ENCODE measurements at places on chromosomes 2 and 18.

DNA sequence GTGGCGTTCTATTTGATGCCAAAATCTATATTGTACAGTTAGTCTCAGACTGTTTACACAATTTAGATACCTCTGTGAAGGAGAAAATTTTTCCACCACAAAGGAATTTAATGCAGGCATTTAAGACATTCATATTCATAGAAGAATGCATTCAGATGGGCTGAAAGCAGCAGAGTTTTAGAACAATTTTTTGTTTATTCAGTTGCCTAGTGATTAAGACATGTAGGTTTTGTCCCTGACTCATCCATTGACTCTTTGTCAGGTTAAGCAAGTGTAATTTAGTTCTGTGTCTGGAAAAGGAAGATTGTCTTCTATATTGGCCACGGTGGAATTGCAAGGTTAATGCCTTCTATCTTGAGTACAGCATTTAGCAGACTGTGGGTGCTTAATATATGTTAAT is 515.0 kb downstream of the PARD3B start:
- DNase-seq: peak; percentile 84

DNA sequence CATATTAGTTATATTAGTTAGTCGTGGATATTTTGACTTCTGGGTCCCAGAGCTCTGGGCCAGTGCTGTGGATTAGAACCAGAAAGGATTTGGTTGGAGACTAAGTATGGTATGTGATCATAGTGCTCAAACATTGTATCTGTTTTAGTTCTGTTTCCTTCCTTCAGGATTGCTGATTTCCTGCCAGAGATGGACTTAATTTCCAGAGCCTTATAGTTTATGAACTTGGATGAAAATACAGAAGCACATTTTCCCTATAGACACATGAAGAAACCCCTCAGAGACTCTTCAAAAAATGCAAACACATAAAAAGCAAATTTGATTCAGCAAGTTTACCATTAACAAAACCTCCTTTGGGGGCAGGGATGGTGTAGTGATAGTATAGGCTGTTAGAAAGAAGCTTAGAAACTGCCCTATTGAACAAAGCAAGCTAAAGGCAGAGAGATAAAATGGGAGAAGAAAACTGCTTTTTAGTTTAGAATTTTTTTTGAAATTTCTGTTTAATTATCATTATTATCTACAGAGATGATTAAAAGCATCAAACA is 88.7 kb upstream of the EFEMP1 start:
- DNase-seq: no peak

DNA sequence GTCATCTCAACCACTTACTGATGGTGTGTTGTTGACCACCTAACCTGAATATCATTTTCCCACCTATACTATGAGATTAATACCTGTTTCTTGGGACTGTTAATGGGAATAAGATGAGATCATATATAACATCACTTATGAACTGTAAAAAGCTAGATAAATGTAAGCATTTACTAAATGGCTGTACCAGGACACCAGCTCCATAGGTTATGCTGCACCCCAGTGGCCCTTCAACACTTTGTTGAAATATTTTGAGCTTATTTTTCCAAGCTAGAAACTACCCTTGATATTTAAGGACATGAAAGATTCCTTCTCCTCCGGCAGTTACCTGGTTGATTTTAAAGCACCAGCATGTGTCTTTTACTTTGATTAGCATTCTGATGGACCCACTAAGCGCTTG is 138.0 kb upstream of the CDCA7 start:
- DNase-seq: no peak

DNA sequence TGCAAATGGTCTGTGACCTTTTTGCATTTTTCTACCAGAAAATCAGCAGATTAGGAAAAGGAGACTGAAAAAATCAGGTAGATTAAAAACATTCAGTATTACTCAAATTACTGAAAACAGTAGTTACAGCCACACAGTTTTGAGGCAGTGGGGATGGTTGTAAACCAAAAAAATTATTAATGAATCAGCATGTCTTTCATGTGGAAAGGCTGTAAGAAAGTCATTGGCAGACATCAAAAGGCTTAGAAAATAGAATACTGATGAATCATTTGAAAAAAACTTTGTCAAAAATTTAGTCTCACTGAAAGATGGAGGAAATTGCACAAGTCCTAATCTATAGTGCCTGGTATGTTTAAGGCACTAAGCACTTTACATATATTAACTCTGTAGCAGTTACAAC is 133.9 kb upstream of the GCFC2 start:
- DNase-seq: no peak

DNA sequence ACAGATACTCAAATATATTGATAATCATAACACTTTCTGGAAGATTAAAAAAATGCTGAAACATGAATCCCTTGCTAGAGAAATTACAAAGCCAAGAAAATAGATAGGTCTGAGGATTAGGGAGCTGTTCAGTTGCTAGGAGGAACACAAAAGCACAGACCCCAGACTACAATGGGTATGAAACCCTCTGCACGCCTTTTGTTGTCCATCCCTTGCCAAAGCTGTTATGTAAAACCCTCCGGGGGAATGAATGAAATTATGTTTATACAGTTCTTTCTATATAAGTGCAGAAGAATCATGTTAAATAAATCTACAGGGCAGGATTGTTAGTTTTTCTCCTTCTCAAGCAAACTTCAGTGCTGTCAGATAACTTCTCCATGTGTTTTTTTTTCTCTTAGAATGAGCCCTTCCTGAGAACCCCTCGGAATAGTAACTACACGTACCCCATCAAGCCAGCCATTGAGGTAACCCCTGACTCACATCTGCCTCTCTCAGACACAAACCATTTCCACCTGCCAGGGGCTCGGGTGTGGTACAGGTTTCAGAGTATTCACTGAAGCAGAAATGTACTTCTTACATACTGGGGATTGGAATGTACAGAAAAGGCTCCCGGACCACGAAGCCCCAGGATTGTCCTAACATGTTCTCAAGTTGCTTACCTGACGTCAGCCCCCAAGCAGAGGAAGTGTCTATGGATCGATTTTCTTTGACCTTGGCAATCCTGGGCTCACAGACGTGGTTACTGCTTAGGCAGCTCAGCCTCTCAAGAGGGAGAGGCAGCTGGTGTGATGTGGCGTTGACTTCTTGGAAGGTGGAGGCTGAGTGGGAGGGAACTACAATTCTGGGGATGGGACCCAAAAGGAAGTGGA is 118.0 kb downstream of the PLB1 start:
- no peak for DNase-seq

GRCh38 chr2:134727385-134727784 is 8.6 kb upstream of the TMEM163 start:
- no peak for DNase-seq

GRCh38 chr2:204886713-204887112 is 341.4 kb downstream of the PARD3B start:
- DNase-seq: no peak

GRCh38 chr2:47028846-47029560 is 113.4 kb upstream of the MCFD2 start:
- no peak for DNase-seq

DNA sequence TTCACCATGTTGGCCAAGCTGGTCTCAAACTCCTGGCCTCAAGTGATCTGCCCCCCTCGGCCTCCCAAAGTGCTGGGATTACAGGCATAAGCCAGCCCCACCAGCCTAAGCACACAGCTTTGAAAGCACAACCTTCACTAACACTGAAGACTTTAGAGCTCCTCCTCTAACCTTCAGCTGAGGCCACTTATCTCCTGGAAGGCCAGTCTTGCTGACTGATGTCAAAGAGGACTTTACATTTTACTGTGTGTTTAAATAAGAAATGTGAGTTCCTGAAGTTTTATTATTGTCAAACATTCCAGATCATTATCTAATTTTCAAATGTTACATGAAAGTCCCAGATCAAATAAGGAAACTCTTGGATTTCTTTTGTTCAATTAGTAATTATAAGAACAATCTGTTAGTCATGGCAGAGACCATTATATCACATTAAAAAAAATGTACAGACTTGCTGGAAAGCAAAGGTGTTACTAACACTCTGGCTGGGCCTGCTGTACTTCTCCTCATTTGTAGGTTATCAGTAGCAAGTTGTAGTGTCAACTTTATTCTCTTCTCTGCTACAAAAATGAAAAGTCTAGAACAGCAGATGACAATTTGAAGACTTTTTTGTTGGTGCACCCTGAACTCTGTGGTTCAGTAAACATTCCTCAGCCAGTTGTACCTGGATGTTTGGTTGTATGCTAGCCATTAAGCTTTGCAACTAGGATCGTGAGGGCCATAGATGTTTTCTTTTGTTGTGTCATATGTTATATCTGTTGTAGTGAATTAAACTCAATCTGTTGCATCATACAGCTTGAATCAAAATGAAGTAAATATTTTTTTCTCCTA is 80.0 kb downstream of the AOX1 start:
- no peak for DNase-seq

DNA sequence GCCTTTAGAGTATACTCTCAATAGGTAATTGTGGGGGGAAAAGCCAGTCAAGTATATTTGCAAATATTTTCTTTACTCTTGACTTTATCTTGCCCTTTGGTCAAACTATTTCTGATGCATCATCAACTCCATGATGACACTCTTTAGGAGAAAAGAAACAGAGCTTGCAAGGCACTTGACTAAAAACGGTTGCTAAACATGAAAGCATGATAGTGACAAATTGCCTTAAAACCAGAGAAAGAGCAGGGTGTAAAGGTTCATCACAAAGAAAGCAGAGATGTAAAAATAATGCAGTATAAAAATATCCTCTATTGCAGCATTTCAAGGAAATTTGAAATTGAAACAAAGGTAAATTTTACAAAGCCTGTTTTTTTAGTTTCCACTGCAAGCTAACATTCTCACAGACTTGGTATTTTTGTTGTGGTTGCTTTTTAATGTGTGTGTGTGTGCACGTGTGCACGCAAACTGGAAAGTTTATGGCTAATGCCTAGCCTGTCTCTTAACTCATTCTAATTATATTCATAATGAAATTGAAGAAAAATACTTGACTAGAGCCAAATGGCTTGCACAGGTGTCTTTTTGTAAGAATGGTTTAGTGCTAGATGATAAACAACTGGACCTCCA is 503.6 kb downstream of the ARHGAP15 start:
- DNase-seq: no peak

- no peak for DNase-seq
Measured at GRCh38 chr2:8614646-8615045, 67.2 kb upstream of the ID2 start.

DNA sequence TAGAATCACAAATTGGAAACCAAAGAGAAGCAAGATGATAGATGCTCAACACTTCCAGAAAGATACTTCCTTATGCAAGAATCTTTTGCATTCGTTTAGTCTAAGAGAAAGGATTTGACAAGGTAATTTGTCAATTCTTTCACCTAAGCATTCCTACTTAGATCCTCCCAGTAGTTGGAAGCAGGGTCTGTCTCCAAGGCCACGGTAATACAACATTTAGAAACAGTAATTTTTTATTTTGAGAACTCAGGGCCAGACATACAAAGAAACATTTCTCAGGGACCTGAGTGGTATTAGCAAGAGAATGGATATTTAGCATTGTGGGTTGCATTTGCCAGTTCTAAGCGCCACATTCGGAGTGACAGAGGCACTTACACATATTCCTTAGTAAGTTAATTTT is 68.6 kb downstream of the ACYP2 start:
- DNase-seq: no peak

GRCh38 chr2:217099561-217099960 is 239.7 kb upstream of the TNP1 start:
- DNase-seq: peak; percentile 48

GRCh38 chr2:212961255-212961654 is 190.2 kb downstream of the IKZF2 start:
- no peak for DNase-seq

DNA sequence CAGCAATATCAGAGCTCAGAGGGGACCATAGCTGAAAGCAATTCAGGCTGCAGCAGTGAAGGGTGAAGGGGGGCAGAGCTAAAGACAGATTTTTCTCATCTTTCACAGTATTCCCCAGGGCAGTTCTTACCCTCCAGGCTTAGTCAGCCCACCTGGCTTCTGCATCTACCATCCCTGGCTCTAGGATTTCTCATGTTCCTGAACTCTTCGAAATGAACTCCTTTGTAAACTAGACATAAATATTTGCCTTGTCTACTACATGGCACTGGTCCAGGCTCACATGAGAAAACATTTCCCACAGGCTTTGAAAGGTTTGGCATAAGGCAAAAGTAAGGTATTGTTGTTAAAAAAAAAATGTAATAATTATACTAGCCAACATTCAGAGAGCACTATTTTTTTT is 23.6 kb upstream of the NEB start:
- DNase-seq: no peak

- no peak for DNase-seq
Measured at GRCh38 chr2:232415736-232416520, 9.3 kb downstream of the ALPG start.

DNA sequence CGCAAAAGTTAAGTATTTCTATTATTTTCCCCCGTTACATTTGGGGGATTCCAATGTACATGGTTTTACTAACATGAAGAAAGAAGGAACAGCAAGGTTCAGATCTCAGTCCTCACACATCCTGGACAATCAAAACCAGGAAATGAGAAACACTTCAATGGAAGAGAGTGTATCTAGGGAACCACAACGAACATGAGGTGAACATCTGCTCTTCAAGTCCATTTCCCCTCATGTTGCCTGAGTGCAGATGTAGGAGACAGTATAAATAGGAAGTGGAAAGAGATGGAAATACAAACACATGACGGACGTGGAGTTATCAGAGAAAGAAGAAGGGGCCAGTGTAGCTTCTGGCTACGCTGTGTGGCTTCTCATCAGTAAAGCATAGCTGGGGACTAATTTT is 52.6 kb downstream of the CHN1 start:
- peak; percentile 67 for DNase-seq

- no peak for DNase-seq
Measured at GRCh38 chr2:64338910-64339500, 115.0 kb upstream of the LGALSL start.

- no peak for DNase-seq
Measured at GRCh38 chr2:32838949-32839348, 107.8 kb upstream of the LTBP1 start.

DNA sequence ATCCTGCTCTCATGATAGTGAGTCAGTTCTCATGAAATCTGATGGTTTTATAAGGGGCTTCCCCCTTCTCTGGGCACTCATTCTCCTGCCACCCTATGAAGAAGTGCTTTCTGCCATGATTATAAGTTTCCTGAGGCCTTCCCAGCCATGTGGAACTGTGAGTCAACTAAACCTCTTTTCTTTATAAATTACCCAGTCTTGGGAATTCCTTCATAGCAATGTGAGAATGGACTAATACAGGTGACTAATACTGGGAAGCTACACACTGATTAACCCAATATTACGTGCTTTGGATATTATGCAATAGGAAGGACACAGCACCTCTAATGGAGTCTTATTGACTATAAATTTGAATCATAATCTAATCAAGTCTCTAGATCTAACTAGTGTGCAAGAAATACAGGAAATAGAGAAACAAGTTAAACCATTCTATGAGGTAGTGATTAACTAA is 107.2 kb upstream of the ETAA1 start:
- peak; percentile 82 for DNase-seq

- no peak for DNase-seq
Measured at GRCh38 chr2:16785149-16785548, 119.5 kb upstream of the CYRIA start.

Measured in AG10803 (cell line).